Ammon's horn (tissue), 1 donor: ENCODE measurements at places on chromosomes 12 and 14.

DNA sequence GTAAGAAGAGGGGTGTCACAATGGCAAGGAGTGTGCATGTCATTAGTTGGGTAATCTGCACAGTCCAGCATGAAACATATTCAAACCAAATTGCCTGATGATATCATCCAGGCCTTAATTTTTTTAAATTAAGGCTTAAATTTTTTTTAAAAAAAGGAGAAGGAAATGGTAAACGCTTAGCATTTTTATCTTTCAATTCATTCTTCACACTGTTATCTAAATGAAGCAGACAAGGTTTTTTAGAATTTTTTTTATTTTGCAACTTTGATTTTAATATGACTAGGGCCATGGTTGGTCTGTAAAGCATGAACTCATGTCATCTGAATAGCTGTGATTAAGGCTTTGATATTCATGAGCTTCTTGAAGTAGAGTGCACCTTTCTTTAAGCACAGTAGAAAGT, 362.5 kb downstream of the SYT1 start:
- DNase-seq, result no peak

GRCh38 chr12:131701705-131702572, 9.0 kb upstream of the SFSWAP start:
- no peak for DNase-seq

- no peak for DNase-seq
Measured at GRCh38 chr12:49420556-49420955, 53.3 kb downstream of the SPATS2 start.

- DNase-seq, result no peak
Measured at GRCh38 chr14:75406856-75407255, 21.0 kb upstream of the JDP2 start.

DNA sequence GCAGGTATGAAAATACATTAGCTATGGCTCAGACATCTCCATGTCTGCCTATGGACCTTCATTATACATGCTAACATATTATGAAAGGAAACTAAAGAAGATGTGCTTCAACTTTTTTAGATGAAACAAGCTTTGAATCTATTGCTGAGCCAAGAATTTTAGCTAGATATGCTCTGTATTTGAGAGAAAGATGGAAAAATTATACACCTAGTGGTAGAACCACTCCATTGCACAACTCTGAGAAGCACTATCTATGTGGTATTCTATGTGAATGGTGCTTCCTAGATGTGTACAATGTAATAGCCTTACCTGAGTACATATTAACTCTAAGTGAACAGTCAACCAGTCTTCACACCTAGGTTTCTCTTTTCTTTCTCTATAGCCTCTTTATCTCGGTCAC, 17.3 kb downstream of the EPYC start:
- DNase-seq, result no peak

DNA sequence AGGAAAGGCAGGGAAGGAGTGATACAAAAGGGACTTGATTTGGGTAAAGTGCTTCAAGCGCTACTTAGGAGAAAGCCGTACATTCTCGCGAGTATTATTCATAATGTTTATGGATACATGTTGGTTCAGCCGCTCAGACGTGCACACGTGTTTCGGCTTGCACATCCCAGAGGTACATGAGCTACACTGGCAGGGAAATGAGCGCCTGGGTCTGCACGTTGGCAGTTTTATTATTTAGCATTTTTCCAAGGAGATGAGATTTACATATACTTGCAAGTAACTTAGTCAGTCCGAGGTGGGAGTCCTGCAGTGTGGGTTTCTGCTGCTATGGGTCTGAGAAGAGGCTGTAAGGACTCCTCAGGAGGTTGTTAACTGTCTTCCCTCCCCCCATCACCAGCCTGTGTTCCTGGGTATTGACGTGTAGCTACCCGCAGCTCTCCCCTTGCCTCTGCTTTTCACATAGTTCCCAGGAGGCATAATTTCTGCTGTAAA, 1.5 kb downstream of the PRKCH start:
- DNase-seq, result no peak

GRCh38 chr14:99262977-99263448, 9.0 kb downstream of the BCL11B start:
- DNase-seq, result no peak

- DNase-seq, result no peak
Measured at GRCh38 chr14:98665007-98665406, 607.0 kb downstream of the BCL11B start.

DNA sequence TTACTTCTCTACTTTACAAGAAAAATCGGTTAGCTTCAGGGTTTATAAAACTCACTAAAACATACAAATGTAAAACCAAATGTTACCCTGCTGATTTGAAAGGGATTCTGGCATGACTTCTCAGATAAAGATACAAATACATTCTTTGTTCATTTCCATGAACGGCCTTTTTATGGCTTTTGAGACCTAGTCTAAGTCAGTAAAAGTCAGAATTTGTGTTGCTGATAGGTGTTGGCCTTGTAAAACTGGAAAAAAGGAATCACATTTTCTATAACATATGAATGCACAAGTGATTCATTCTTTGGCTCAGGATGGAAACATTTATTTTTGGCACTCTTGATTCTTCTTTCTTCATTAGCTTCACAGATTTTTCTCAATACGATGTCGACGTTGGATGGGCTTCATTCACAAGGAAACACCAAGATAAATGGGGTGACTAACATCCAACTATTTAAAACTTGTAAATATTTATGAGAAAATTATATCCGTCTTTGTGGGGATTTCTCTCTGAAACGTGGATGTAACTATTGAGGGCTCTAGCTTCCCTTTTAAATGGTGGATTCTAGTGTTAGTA, 27.0 kb upstream of the CPM start:
- no peak for DNase-seq
